ENCODE measurements at places on chromosomes 13 and 19.
A peak's percentile ranks its signal among the peaks of the same experiment; 100 is the strongest.

- DNase-seq: no peak
These were observed 1.9 kb downstream of the MRPS12 start for GRCh38 chr19:38932425-38933179.

- no peak for DNase-seq
These were observed 412.1 kb downstream of the KLF12 start for GRCh38 chr13:73722120-73722519.

- no peak for DNase-seq
These were observed 32.8 kb downstream of the PEPD start for GRCh38 chr19:33488826-33489225.

DNA sequence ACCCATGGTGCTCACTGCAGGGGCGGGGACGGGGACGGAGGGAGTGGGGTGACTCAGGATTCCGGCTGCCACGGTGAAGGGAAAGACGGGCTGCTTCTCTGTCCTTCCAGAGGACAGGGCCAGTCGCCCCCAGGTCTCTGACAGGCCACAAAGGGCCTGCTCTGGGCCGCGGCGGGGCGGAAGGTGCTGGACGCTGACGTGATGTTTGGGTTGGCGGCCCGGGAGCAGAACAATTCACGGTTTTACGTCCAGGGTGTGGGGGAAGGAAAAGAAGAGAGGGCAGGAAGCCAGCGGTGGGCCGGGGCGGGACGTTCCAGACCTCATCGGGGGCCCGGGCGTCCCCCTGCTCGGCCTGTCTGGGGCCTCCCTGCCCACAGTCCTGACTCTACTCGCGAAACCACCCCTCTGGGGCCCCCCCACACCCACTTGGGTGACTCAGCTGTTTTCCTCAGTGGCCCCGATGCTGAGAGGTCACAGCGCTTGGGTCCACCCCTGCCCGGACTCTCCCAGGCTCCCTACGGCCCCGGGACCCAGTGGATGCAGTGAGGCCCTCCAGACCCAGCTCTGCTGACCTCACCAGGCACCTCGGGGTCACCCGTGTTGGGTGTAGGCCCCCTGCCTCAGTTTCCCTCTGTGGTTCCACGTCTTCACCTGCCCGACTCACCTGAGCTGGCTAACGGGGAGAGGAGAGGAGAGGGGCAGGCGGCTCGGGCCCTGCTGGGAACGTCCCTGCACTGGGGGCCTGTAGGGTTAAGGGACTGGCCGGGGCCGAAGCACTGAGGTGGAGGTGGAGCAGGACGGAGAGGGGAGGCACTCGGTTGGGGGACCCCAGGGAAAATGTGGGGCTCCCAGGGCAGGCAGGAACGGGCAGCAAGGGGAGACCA lies 29.2 kb downstream of the PIP5K1C start:
- no peak for DNase-seq

- DNase-seq: no peak
These were observed 94.1 kb upstream of the SLC7A1 start for GRCh38 chr13:29689548-29689947.

- DNase-seq: peak; percentile 52
These were observed 2.6 kb upstream of the KLK15 start for GRCh38 chr19:50835785-50836542.

- DNase-seq: no peak
These were observed 21.0 kb upstream of the GRWD1 start for GRCh38 chr19:48424694-48425219.

- no peak for DNase-seq
These were observed 185.1 kb downstream of the PRR20E start for GRCh38 chr13:57352114-57352513.

DNA sequence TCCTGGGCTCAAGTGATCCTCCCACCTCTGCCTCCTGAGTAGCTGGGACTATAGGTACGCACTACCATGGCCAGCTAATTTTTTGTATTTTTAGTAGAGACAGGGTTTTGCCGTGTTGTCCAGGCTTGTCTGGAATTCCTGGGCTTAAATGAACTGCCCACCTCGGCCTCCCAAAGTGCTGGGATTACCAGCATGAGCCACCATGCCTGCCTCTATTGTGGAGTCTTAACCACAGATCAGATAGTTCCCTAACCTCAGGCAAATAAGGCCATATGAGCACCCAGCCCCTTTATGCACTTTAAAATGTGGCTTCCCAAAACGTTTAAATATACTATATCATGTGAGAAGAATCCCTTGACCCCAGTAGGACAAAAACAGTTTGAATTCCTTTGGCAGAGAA lies 16.4 kb downstream of the CNMD start:
- DNase-seq: no peak

- DNase-seq: no peak
These were observed 37.8 kb upstream of the TFDP1 start for GRCh38 chr13:113546571-113547237.

- no peak for DNase-seq
These were observed 13.5 kb downstream of the NDUFA11 start for GRCh38 chr19:5890099-5890498.

GRCh38 chr19:45440873-45441654 lies 17.3 kb upstream of the ERCC1 start:
- no peak for DNase-seq

GRCh38 chr19:8396563-8397203 lies 6.5 kb downstream of the RAB11B start:
- peak; percentile 70 for DNase-seq

DNA sequence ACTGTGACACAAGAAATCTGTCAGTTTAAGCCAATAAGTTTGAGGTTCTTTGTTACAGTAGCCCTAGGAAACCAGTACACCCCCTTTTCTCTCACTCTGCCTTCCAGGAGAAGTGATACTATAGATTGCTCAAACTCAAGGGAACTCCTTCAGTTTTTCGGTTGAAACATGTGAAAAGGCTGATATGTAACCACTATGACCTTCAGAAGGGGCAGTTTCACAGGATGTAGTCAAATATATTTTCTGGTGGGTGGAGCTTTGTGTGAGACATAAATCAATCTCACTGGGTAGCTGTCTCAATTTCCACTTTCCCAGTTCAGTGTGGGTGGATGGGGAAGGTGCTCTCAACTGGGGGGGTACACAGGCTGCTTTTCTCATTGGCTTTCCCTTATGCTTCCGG lies 41.7 kb downstream of the HTR2A start:
- DNase-seq: no peak

GRCh38 chr19:18633321-18633720 lies 3.5 kb upstream of the KLHL26 start:
- no peak for DNase-seq

DNA sequence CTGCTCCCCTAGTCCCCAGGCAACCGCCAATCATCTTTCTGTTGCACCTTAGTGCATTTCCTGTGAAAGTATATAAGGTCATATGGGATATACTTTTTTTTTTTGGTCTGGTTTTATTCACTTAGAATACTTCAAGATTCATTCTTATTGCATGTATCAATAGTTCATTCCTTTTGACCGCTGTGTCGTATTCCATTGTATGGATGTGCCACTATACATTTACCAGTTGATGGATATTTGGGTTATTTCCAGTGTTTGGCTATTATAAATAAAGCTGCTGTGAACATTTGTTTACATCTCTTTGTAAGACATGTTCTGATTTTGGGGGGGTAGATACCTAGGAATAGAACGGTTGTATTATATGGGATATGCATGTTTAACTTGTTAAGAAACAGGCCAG lies 9.9 kb upstream of the UBA2 start:
- DNase-seq: no peak

GRCh38 chr13:34025746-34026145 lies 207.8 kb downstream of the RFC3 start:
- DNase-seq: no peak

DNA sequence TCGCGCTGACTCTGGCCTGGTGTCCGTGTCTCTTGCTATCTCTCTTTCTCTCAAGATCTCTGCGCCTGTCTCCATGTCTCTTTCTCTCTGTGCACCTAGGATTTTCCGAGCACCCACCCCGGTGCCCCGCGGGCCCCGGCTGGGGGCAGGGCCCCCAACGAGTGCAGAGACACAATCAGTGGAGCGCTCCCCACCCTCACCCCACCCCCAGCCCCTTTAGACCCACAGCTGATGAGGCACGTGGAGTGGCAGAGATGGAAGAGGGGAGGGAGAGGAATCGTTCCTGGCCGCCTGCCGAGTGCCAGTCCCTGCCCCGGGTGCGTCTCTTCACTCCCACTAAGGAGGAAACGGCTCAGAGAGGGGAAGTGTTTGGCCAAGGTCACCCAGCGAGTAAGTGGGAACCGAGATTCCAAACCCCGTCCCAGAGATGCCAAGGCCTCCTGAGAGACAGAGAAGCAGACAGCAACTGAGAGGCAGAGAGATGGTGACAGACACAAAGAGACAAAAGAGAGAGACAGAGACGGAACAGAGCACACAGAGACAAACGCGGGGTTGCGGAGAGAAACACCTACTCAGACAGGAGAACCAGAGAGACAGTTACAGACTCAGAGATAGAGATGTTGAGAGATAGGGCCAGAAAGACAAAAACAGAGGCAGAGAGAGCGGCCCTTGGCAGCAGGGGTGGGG lies 626 bp upstream of the BCL3 start:
- DNase-seq: peak; percentile 14

DNA sequence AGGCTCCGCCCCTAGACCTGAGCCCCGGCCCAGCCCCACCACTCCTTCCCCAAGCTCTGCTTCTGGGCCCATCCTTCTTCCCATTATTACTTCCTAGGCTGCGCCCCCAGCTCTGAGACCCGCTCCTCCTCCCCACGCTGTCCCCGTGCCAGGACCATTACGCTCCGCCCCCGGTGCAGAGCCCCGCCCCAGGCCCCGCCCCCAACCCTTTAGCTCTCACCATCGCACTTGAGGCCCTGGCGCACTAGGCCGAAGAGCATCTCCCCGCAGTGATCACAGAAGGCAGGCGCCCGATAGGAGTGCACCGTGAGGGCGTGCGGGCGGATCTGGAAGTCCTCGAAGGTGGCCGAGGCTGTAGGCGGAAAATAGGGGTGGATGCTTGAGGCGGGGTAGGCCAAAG lies 6.2 kb downstream of the PRKD2 start:
- DNase-seq: no peak

- no peak for DNase-seq
These were observed 49.0 kb upstream of the C13orf46 start for GRCh38 chr13:114022876-114023275.

- DNase-seq: no peak
These were observed 41.4 kb downstream of the DEDD2 start for GRCh38 chr19:42175952-42176648.

GRCh38 chr19:48768994-48769713 lies 13.8 kb downstream of the FGF21 start:
- no peak for DNase-seq

DNA sequence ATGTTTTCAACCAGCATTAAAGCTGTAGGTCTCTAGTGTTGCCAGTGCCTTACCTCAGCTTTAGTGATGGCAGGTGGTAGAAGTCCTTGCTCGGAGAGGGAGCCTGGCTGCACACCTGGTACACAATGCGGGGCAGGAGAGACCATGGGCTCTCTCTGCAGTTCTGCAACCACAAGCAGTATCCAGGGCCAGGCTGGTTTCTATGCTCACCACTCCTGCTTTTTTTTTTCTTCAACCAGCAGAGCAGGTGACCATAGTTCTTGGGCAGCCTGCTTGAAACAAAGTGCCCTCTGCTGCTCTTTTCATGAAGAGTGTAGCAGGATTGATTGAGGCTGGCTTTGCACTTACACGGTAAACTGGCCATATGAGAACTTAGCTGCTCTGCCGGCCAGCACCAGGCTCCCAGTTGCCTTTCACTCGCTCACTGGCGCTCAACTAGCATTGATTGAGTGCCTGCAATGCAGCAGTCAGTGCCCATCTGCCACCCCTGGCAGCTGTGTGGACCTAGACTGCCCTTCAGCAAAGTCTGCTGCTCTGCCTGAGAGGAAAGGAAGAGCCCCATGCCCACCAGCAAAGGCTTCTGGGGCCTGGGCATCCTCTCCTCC lies 4.4 kb upstream of the CHAMP1 start:
- no peak for DNase-seq

DNA sequence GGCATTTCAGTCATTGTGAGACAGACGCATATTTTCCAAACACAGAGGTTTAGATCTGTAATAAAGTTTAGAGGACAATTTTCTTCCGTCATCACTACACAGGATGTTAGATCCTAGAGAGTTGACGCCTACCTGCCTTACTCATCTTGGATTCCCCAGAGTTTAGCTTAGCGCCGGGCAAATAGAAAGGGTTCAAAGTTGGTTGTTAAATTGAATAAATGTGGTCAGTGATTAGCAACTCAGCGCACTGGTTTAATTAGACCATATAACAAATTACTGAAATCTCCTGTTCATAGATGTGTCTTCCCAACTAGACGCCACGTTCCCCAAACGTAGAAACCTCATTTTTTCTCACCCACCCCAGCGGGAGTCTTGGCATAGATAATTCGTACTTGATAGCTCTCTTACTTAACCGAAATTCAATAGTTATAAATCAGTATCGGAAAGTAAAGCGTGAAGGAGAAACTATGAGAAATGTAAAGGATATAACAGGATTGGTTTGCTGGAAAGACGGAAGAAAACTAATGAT lies 726 bp upstream of the UFM1 start:
- peak; percentile 59 for DNase-seq

DNA sequence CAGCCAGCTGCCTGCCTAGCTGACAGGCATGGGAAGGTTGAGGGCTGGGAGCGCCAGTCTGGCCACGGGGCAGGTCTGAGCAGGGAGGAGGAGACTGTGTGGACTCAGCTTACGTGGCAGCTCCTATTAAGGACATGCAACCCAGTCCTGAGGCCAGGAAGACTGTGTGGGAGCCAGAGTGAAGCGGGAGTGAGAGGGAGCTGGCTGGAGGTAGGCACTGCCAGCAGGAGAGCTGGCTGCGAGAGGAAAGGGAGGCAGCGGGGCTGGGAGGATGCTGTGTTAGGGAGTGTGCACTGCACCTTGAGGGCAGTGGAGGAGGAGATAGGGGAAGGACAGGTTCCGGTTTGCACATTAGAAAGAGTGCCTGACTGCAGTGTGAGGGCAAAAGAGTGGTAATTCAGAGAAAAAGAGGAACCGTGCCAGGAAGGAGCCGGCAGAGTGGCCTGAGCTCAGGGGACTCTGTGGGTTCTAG lies 99.2 kb downstream of the SLC7A1 start:
- DNase-seq: no peak

GRCh38 chr19:22030680-22031079 lies 19.9 kb upstream of the ZNF208 start:
- DNase-seq: no peak

DNA sequence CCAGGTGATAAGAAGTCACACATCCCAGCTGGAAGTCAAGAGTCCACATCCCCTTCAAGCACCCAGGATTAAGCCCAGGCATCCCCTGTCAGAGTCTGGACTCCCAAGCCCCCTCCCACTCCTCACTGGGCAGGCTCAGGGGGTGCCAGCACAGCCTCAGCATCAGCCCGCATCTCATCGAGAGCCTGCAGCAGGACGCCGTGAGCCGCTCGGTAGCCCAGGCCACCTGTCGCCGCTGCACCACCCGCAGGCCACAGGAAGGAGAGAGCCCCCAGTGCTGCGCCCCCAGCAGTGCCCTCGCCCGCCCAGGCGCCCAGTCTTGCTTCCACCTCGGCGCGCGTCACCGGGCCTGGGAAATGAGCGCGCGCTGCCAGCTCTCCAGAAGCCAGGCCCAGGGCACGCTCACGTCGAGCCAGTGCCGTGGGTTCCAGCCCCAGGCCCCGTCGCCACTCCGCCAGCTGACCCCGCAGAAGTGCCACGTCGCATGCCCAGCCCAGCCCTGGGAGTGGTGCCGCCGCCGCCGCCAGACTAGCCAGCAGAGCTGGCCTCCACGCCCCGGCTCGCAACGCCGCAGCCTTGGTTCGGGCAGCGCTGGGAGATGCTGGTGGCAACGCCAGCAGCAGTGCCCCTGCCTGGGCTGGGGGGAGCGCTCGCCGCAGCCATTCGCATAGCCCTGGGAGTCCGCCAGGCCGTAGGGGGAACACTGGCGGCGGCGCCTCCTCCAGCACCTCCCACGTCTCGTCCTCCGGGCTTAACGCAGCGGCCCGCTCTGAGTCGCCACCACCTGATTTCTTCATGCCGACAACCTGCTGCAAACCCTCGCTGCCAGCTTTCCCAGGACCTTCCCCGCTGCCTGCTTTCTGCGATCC lies 3.8 kb downstream of the IRGQ start:
- no peak for DNase-seq
